ENCODE measurements at places on chromosomes 2 and 18.
A peak's percentile ranks its signal among the peaks of the same experiment; 100 is the strongest.

DNA sequence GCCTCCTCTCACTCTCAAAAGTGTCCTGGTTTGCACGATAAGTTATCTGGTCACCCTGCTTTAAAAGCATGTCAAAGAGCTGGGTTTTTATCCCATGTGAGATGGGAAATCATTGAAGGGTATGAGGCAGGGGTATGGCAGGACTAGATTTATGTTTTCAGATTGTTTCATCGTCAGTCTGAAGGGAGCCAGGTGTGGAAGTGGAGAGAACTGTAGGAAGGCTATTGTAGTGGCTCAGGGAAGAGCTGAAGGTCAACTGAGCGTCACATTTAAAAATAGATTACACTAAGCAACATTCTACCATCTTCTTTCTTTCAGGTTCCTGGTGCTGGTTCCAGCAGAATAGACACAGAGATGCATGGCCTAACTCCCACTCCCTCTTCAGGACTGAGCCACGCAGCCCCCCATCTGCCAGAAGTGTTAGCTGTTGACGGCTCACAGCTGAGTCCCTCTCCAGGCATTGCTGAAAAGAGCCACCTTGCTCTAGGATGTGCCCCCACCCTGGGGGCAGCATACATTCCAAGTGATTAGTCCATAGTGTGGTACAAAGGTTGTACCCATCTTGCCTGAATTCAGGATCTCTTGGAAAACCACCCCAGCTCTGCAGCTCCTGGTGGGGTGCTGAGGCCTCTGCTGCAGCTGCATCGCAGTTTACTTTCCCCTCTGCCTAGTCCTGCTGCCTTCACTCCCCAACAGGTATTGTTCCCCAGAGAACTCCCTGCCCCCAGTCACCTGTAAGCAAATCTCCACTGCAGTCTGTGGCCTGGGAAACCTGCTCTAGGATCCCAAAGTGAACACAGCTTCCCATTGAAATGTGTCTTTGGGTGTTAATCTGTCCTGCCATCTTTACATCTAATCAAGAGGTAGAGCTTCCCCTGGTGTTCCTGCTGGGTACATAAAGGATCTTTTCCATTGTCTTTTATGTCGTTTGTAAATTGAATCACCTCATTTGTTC is 79.5 kb upstream of the KLF7 start:
- no peak for DNase-seq

DNA sequence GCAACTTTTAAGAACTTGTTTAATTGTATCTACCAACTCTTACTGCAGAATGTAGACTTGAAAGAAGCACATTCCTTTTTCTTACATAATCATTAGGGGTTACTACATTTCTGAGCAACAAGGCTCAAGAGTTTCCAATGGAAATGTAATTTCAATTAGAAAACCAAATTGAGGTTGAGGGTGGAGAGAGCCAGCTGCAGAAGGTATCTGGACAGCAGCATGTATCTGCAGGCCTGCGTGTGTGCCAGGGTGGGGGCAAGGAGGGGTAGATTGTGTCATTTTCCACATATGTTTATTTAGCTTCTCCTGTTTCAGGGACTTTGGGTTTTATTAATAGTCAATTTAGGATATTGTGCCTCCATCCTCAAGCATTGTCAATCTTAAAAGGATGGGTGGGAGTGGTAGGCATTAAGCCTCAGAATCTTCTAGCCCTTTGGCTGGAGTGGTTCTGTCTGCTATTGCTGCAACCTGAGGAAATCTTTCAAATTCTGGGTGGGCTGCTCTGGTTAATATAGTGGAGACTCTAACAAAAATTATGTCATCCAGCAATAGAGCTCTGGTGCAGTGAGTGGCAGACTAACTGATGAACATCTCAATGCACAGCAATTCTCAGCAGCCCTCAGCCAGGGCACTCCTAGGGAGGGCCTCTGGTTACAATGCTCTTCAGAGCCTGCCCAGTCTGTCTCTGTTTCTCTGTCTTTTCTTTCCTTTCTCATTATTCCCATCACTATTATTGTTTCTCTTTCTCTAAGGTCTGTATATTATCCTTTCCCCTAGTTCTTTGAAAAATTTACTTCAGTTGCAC is 151.4 kb downstream of the RPIA start:
- DNase-seq: no peak

- no peak for DNase-seq
Observed at GRCh38 chr2:37563375-37564015, 107.9 kb downstream of the CDC42EP3 start.

GRCh38 chr2:28446531-28446930 is 49.3 kb upstream of the PLB1 start:
- no peak for DNase-seq

DNA sequence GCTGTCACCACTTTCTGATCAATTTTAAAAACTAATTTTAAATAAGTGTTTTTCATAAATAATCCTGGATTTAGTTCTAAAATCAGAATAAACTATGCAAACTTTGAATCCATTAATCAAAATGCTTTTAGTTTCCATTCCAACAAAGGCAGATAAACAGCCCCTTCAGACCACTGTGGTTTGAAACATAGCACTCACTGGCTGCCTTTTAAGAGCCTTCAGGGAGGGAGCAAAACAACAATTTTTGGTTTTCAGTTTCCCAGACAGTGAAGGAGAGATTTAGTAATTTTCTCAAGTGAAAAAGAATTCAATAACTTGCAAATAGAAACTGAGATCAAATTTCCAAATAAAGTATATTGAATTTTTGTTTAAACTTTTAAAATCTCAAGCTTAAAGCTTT is 46.1 kb downstream of the CDK15 start:
- peak; percentile 11 for DNase-seq

- DNase-seq: no peak
Observed at GRCh38 chr2:220445429-220446105, 818.1 kb downstream of the SLC4A3 start.

GRCh38 chr2:144217853-144218633 is 301.9 kb downstream of the ZEB2 start:
- DNase-seq: no peak

DNA sequence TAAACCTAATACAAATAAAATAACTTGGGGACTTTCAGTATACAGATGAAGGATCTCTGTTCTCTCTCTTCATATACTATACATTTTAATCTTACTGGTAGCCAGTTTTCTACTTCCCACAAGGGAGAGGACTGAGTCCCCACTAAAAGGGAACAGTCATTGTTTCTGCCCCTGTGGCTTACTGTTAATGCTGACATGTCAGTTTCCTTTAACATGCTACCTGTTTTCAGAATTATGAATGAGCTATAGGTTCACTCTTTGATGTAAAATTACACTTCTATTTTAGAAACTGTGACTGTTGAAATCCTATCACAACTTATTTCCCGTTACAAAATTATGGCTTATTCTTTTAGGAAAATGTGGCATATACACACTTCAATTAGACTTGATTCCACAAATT is 207.7 kb downstream of the CDH2 start:
- no peak for DNase-seq

DNA sequence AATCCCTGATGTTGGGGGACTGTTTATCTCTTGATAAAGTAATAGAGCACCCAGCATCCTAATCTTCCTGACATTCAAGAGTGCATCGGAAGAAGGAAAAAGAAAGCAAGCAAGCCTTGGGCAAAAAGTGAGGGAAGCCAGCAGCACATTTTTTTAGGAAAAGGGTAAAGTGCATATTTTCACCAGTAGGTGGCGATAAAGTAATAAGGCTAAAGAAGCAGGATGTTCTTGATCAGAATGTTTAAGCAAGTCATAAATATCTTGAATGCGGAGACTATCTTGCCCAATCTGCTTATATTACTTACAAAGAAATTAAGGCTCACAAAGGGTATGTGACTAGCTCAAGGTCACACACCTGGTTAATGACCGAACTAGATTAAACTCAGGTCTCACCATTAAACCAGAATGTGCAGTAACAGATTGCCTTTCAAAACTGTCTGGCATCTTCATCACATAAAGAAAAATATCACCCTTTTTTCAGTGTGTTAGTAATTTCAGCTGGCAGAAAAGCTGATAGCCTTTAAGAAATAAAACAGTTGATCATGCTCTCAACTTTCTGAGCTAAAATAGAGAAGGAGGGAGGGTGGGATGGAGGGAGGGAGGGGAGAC is 83.8 kb downstream of the VIT start:
- DNase-seq: peak; percentile 63

DNA sequence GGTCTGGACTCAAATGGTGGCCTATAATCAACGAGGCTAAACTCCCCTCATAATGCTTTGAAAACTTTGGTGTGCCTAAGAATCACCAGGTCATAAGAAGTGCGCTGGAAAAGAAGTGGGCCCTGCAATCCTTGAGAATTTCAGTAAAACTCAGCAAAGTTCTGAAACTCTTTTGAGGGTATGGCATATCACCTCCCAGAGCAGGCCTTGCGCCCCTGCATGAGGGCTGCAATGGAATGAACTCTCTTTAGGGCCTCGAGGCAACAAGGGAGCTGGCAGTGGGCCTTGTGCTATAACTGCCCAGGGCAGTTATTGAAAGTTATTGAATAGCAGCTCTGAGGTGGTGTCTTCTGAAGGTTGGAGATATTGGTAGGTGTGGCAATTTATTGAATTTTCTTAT is 34.5 kb upstream of the AFF3 start:
- DNase-seq: no peak

- no peak for DNase-seq
Observed at GRCh38 chr18:79092874-79093273, 23.7 kb downstream of the ATP9B start.

DNA sequence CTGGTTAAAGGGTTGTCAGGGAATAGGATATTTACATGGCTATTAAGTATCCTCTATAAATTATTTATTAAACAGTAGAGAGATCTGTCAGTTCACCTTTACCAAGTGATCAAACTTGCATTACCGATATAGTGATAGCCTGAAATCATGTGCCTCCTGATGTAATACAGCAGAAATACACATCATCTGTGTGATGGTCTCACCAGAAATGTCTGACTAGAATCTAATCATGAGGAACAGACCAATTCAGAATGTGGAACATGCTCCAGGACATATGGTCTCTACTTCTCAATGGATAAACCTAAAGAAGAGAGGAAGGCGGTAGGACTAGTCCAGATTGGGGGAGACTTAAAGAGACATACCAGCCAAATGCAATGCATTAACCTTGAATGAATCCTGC is 6.2 kb downstream of the VPS54 start:
- no peak for DNase-seq

DNA sequence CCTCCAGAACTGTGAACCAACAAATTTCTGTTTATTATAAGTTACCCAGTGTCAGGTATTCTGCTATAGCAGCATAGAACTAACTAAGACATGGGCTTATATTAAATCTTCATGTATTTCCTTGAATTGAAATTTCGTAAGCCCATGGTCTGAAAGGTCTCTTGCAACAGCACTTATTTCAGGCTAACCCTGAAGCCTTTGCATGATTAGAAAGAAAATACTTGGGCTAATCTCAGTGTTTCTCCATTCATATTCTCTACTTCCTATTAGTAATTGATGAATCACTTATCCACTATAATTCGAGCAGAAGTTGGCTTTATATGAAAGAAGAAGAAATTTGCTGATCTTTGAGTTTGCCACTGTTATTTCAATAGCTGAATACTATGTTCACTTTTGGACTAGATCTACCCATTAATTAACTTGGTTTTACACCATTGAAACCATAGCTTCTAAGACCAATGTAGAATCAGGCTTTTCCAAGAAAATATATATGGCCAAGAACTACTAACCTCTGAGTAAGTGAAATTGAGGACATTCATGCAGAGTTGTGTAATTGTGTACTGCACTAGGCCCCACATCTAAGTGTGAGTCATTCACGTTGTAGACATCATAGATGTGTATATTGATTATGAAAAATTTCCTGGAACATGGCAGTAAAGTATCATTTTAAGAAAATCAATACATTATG is 731.6 kb downstream of the SOCS6 start:
- DNase-seq: no peak

GRCh38 chr2:45578056-45578843 is 32.8 kb downstream of the SRBD1 start:
- no peak for DNase-seq

- DNase-seq: no peak
Observed at GRCh38 chr18:7548221-7548620, 18.9 kb upstream of the PTPRM start.

- peak; percentile 82 for DNase-seq
Observed at GRCh38 chr18:34122724-34123334, 101.9 kb downstream of the NOL4 start.

- DNase-seq: no peak
Observed at GRCh38 chr2:3470856-3471737, 48.2 kb downstream of the ADI1 start.

- no peak for DNase-seq
Observed at GRCh38 chr2:69381337-69381737, 5.7 kb downstream of the GFPT1 start.

All from NCI-H2171 treated with DMSO at 0.1 percent for 48 hours (cell line).